ENCODE measurements at places on chromosomes 2 and 18. TPM values are rescaled to one million over a fixed set of nuclear protein-coding genes. Genes with fewer than 3 reads are reported as not detected.

The ADRA2B gene
- 1.9 TPM for polyA plus RNA-seq

DNA sequence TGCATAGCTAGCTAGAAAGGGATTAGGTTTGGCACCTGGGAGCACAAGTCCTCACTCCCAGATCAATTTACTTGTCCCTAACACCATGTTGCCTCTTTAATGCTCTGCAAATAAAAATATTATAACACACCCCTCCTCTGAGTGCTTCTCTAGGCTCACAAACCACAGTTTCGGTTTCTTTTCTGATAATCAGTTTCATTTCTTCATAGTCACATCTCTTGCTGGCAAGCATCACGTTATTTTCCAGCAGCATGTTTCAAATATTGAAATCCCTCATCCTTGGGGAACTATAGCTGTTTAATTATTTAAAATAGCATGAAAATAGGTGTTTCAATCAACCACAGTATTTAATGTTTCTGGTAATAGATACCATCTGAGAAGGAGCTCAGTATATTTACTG lies 13.9 kb upstream of the SMCHD1 start:
- H3K27ac ChIP-seq, result no peak overlapping the region
- no peak for DNase-seq
- no peaks in the 10 kb centered on the region for H3K27me3 ChIP-seq
- no peak overlapping the region for H3K4me3 ChIP-seq
- peaks cover 16% of the 10 kb centered on the region for H3K4me1 ChIP-seq
- H3K36me3 ChIP-seq, result no peaks in the 10 kb centered on the region

DNA sequence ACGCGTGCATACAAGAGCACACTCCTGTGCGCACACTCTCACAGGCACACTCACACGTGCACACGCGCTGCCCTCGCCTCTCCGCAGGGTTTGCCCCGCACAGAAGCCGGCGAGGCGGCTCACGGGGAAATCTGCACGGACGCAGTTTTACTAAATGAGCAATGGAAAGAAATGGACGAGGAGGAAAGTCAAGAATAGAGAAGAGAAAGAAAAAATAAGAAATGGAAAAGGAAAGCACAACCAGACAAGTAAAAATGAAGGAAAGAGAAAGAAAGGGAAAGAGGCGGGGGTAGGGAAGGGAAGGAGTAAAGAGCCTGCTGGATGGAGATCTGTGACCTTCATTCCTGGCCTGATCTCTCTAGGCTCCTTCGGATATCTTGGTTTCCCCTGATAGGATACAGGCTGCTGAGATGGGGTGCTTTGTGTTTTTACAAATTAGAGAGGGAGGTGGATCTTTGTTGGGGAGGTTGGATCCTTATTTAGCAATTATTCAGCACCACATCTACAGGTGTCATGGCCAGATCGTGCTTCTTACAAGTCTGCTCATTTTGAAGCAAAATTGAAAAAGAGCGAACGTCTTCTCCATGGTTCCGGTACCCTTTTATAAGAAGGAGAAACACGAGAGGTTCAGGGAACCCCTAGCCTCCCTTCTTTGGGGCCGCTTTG lies 693 bp upstream of the LRP2 start:
- no peak for DNase-seq
- H3K4me1 ChIP-seq, result peaks cover 40% of the 10 kb centered on the region
- H3K27ac ChIP-seq, result no peak overlapping the region
- H3K27me3 ChIP-seq, result peaks cover 40% of the 10 kb centered on the region

DNA sequence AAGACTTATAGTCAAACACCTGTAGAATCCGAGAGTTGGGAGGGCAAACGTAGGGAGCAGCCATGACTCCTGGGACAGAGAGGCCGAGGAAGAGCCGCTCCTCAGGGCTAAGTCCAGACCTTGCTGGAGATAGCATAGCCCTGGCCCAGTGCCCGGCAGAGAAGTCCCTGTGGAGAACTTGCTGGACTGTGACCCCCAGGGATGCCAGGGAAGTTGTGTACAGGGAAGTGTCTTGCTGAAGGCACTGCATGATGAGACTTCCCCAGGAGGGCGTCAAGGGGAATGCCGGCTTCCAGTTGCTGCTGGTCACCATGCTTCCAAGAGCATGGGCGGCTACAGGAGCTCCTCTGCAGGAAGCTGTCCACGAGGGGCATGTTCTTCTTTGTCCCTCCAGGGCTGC lies 8.6 kb upstream of the CNDP1 start:
- no peak overlapping the region for H3K4me3 ChIP-seq
- no peak overlapping the region for H3K27ac ChIP-seq
- H3K36me3 ChIP-seq, result peaks cover 7% of the 10 kb centered on the region
- H3K4me1 ChIP-seq, result no peaks in the 10 kb centered on the region
- H3K27me3 ChIP-seq, result no peaks in the 10 kb centered on the region

DNA sequence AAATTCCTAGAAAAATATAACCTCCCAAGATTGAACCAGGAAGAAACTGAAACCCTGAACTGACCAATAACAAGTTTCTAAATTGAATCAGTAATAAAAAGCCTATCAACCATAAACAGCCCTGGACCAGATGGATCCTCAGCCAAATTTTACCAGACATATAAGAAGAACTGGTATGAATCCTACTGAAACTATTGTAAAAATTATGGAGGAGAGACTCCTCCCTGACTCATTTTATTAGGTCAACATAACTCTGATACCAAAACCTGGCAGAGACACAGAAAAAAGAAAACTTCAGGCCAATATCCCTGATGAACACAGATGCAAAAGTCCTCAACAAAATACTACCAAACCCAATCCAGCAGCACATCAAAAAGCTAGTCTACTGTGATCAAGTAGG lies 11.3 kb downstream of the NT5C1B start:
- no peaks in the 10 kb centered on the region for H3K4me1 ChIP-seq
- no peak overlapping the region for H3K27ac ChIP-seq
- no peak for DNase-seq
- no peak overlapping the region for H3K4me3 ChIP-seq
- H3K36me3 ChIP-seq, result no peaks in the 10 kb centered on the region

- no peaks in the 10 kb centered on the region for H3K36me3 ChIP-seq
- no peaks in the 10 kb centered on the region for H3K4me1 ChIP-seq
Measured at GRCh38 chr2:120133572-120134244, 89.5 kb downstream of the TMEM185B start.

The MAP3K20 gene
- polyA plus RNA-seq, result 64.7 TPM

- peaks cover 69% of the 10 kb centered on the region for H3K4me1 ChIP-seq
- DNase-seq, result peak; percentile 70
- H3K36me3 ChIP-seq, result no peaks in the 10 kb centered on the region
Measured at GRCh38 chr2:43082111-43082894, 144.1 kb downstream of the ZFP36L2 start.

DNA sequence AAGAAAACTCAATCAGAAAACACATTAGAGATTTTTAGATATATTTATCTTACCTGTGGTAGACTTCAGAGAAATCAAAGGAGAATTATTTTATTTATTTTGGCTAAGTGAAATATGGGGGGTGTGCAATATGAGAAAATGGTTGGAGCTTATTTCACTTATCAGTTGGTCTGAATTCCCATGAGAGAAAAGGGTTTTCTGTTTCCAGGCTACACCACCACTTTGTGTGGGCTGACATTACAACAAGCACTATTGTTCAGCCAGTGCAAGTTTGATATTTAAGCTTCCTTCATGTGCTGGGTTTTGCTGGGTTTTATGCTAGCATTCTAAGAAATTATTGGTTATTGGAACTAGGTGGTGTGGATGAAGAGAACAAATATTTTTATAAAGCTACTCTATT lies 33.5 kb downstream of the RMND5A start:
- peaks cover 5% of the 10 kb centered on the region for H3K36me3 ChIP-seq
- no peak for DNase-seq
- no peak overlapping the region for H3K27ac ChIP-seq
- H3K4me1 ChIP-seq, result peaks cover 19% of the 10 kb centered on the region

GRCh38 chr2:61173116-61173515 lies 11.1 kb downstream of the C2orf74 start:
- H3K27me3 ChIP-seq, result no peaks in the 10 kb centered on the region
- peaks cover 8% of the 10 kb centered on the region for H3K36me3 ChIP-seq
- no peak overlapping the region for H3K27ac ChIP-seq
- DNase-seq, result no peak

DNA sequence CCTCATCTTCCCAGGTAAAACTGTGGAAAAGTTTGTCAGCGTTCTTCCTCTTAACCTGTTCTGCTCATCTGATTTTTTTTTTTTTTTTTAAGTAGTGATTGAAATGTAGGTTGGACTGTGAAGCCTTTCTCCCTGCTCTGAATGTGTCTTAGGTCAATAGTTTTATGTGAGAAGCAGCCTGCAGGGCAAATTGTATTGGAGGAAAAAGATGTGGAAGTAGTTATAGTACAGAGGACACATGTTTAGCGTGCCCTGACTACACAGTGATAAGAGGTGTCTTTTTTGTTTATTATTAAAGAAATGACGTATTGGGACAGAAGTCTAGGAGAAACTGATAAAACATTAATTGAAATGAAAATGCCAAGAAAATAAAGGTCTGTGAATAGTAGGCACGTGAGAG lies 1.5 kb downstream of the MTA3 start:
- H3K27me3 ChIP-seq, result no peaks in the 10 kb centered on the region
- H3K36me3 ChIP-seq, result peaks cover 6% of the 10 kb centered on the region
- H3K4me1 ChIP-seq, result peaks cover 28% of the 10 kb centered on the region

- peaks cover 53% of the 10 kb centered on the region for H3K27me3 ChIP-seq
- H3K36me3 ChIP-seq, result no peaks in the 10 kb centered on the region
- no peak overlapping the region for H3K27ac ChIP-seq
- no peak for DNase-seq
Measured at GRCh38 chr2:219513787-219514186, 495 bp upstream of the ASIC4 start.

The SERPINB10 gene
- polyA plus RNA-seq, result not detected

The CCBE1 gene
- 0.83 TPM for polyA plus RNA-seq

The CROCC2 gene
- not detected for polyA plus RNA-seq

The CYP26B1 gene
- 0.88 TPM for polyA plus RNA-seq

The SKOR2 gene
- polyA plus RNA-seq, result not detected

The MC2R gene
- polyA plus RNA-seq, result under 0.01 TPM

DNA sequence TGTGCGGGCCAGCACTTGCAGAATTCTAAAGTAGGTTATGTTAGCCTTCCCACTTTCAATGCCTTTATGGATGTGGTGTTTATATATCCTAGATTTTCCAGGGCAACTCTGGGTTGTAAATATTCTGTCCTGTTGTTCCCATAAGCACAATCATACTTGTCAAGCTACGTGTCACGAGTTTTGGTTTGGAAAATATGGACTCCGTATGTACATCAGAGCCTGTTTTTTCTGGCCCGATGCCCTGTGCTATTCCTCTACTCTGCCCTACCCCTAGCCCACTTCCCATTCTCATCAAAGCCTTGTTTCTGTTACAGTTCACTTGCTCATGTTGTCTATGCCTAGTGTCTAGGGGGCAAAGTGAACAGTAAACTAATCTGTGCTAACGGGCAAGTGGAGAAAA lies 27.0 kb upstream of the ZEB2 start:
- no peaks in the 10 kb centered on the region for H3K36me3 ChIP-seq
- DNase-seq, result no peak
- no peak overlapping the region for H3K27ac ChIP-seq
- H3K4me1 ChIP-seq, result no peaks in the 10 kb centered on the region

The POTEE gene
- not detected for polyA plus RNA-seq

The C1GALT1C1L gene
- polyA plus RNA-seq, result 0.48 TPM

The DTNA gene
- 65.4 TPM for polyA plus RNA-seq

DNA sequence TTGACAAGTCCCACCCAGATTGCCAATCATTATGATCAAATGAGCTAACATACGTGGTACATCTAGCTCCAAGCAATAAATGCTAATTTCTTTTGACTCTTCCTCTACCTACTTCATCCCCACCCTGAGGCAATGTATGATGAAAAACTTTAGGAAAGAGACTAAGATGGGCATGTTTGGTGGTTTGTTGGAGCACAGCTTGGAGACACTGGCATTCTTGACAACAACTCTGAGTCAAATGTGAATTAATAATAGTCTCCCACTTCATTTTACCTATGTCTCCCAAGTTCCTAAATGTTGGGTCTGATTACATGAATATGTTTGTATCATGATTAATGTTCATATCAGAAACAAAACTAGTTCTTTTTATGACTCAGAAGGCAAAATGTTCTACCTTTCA lies 36.6 kb downstream of the EXOC6B start:
- H3K36me3 ChIP-seq, result no peaks in the 10 kb centered on the region
- no peak overlapping the region for H3K4me3 ChIP-seq
- H3K27ac ChIP-seq, result no peak overlapping the region
- H3K4me1 ChIP-seq, result peaks cover 25% of the 10 kb centered on the region
- DNase-seq, result no peak

DNA sequence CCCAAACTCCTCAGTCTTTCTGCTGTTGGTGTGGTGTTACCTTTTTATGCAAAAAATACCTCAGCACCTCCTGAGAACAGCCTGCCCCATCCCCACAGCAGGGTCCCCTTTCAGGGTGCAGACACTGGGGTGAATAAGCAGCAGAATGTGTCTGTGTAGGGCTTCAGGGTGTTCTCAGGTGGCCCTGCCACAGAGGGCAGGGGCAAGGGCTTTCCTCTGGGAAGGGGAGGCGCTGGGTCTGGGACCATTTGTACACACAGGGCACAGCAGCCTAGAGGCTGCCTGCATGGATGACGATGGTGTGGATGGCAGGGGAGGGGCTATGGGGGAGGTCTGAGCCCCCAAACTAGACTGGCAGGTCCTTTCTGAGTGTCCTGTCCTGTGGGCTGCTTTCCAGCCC lies 2.6 kb downstream of the HAAO start:
- H3K36me3 ChIP-seq, result no peaks in the 10 kb centered on the region
- peaks cover 20% of the 10 kb centered on the region for H3K27me3 ChIP-seq
- DNase-seq, result no peak
- H3K4me1 ChIP-seq, result peaks cover 4% of the 10 kb centered on the region
- no peak overlapping the region for H3K4me3 ChIP-seq
- no peak overlapping the region for H3K27ac ChIP-seq

DNA sequence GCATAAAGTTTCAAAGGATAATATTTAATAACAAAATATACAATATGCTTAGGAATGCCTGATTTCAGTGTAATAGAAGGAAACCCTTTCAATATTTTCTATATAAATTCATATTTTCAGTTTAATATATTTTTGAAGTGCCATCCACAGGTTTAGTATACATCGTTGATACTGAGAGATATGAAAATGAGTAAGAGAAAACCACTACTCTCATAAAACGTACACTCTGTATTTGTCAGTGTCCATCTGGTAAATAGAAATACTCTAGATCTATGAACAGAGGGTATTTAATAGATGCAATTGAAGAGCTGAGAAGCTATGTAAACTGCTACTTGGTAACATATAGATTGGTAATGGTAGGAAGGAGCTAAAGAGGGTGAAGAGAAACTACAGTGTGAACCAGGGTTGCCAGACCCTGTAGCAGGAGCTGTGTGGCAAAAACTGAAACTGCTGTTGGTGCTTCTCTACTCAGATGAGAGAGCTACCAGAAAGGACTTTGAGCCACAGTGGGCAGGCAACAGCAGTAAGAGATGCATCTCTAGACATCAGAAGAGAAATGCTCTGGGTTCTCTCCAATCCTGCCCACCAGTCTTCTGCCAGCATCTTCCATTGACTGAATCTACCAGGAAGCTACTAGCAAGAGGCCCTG lies 187.4 kb downstream of the CCDC102B start:
- no peaks in the 10 kb centered on the region for H3K4me1 ChIP-seq
- H3K27me3 ChIP-seq, result no peaks in the 10 kb centered on the region
- H3K27ac ChIP-seq, result no peak overlapping the region
- no peak for DNase-seq

Data from heart right ventricle (tissue), 16 donors.